Astrocyte of the cerebellum (primary cell): ENCODE measurements at places on chromosomes 7 and 10.

- DNase-seq: no peak
These were observed 63.0 kb downstream of the VOPP1 start for GRCh38 chr7:55509322-55509721.

GRCh38 chr10:122407375-122408125, 33.0 kb downstream of the PLEKHA1 start:
- no peak for DNase-seq

- DNase-seq: no peak
These were observed 121.3 kb downstream of the MPP7 start for GRCh38 chr10:28181478-28182096.

DNA sequence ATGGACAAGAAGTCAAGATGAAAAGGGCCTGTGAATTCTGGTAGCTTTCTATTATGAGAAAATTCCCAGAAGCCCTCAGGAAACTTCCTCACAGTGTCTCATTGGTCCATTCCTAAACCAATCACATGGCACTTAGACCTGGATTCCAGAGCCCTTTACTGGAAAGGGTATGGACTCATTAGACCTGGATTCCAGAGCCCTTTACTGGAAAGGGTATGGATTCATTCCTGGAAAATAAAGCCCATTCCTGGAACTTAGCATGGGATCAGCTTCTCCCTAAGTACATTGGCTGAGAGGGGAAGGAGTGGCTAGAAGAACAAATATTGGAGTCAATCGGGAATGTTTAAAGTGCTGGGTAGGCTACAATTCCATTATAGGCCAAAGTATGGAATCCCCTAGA, 3.7 kb upstream of the CACUL1 start:
- no peak for DNase-seq

DNA sequence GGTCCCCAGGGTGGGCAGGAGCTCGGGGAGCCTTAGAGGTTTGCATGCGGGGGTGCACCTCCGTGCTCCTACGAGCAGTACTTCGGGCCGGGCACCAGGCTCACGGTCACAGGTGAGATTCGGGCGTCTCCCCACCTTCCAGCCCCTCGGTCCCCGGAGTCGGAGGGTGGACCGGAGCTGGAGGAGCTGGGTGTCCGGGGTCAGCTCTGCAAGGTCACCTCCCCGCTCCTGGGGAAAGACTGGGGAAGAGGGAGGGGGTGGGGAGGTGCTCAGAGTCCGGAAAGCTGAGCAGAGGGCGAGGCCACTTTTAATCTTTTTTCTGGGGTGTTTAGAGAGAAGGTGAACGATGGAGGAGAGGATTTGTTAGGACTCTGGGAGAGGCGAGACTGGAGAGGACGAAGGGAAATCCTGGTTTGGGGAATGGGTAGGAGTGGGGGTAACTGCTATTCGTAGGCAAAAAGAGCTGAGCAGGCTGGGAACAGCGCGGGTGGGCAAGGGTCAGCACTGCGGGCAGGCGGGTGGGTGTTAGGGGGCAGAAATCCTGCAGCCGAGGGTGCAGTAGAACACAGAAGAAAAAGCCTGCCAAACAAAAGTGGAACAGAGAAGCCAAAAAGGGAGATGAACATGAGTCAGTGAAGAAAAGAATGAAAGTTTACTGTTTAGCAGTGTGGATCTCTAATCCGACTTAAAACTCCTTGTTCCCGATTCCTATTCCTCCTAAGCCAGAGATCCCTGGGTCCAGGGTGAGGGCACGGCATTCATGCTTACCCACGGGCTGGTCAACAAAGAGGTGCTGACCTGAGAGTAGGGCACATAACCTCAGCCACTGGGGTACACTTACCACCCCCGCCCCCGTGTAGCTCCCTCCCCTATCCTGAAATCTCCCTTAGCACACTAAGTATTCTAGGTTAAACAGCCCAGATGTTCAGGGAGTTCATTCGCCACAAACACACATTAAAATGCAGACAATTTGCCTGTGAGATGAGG, 26.9 kb downstream of the PRSS2 start:
- DNase-seq: no peak

- DNase-seq: no peak
These were observed 6.4 kb downstream of the FEZF1 start for GRCh38 chr7:122298131-122298530.

DNA sequence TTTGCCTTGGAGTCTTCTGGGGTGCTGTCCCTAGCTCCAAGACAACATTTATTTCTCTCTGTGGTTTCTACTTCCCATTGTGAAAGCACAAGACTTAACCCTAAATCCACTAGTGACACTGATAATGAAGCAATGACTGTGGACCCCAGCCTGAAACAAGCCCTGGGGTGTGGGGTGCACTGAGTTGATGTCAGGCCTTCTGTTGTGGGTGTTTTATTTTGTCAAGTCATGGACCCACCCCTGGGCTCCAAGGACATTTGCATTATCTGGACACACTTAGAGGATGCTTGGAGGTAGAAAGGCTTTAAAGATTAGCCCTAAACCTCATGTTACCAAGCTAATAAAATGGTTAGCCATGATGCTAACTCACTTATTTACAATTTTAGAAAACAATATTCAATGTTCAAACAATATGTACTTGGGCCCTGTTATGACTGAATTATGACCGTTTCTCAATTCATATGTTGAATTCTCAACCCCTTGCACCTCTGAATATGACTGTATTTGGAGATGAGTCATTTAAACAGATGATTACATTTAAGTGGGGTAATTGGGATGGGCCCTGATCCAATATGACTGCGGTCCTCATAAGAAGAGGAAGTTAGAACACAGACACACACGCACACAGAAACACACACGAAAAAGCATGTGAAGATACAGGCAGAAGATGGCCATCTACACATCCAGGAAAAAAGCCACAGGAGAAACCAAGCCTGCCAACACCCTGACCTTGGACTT, 137.2 kb upstream of the IGFBP3 start:
- no peak for DNase-seq

- DNase-seq: no peak
These were observed 102.9 kb upstream of the AHR start for GRCh38 chr7:17195576-17195975.

DNA sequence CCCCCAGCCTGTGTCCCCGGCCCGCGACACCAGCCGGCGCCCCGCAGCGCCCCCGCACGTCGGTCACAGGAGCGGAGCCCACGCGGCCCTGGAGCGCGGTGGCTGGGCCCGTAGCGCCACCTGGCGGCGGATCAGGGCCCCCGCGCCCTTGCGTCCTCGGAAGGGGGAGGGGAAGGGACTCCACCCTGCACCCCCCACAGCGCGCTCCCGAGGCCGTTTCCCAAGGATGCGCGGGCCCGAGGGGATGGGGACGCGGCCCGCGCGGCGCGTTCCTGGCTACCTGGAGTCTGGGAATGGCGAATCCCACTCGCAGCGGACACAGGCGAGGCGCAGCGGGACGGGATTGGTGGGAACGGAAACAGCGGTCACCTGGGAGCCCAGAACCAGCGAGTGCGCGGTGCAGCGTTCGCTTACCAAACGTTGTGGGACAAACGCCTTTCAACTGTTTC, 23.8 kb upstream of the MKI67 start:
- DNase-seq: no peak

DNA sequence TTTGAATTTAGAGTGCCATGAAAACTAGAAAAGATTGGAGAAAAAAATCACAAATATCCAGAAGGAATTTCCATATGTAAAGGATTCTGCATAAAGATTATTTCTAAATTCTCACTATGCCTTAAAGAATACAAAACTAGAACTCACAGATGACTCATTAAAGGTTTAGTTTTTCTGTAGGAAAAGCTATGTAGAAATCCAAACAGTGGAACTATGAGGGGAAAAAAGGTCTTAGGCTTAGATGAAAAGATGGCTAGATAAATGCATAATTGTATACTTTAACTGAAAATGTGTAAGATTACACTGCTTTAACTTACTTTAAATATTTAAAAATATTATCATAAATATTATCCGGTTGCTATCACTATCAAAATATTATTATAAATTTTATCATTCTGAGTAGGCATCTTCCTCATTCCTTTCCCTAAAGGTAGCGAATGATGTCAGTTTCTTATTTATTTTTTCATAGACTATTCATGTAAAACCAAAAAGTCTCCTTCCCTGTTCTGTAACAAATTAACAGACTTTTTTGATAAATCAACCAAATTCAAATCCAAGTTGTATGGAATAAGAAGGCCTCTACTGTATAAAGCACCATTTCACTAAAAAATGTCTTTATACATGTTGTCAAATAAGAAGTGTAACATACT, 69.1 kb upstream of the COMTD1 start:
- no peak for DNase-seq

DNA sequence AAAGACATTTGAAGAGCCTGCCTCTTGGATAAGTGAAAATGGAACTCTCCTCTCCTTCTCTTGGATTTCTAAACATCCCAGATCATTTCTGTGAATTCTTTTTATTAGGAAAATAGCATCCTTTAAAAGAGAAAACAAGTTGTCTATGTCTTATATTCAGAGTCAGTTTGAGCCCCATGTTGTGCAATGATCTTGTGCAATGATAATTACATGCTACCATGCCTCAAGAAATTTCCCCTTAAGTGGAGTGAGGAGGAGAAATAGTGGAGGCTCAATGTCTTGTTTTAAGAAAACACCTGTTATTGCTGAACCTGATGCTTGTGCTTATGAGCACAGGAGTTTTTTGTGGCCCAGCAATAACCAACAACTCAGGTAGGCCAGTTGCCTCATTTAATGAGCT, 103.6 kb downstream of the NPSR1 start:
- DNase-seq: no peak

DNA sequence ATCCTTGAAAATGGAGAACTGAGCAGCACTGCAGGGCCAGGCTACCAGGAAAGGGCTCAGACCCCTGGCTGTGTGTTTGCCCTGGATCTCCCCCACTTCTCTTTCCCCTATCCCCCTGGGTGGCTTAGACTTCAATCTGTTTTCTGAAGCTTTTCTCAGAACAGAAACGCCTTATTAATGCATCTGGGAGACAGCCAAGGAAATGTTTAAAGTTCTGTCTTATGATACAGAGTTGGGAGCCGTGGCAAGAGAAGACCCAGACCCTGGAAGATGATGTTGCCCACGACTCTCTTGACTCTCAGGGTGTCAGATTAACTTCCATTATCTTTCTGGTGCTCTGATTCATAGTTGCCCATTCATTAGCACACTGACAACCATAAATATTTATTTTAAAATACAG, 107.1 kb downstream of the EBLN1 start:
- DNase-seq: no peak

GRCh38 chr7:65379318-65379717, 5.7 kb downstream of the ZNF92 start:
- no peak for DNase-seq

DNA sequence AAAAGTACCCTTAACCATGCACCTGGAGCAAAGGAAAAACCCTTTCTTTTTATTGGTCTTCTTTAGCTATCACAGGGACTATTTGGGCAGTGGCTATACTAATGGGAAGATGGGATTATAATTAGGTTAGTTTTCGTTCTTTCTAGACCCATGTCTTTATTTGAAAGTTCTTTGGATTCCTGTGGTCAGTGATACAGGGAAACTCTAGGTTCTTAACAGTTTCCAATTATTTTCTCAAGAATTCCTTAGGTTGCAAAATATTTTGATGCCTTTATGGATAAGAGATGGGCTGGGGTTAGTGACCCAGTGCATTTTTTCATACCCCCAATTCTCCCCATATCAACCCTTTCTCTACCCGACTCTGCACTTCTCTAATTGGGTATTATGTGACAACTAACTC, 49.0 kb downstream of the ADD3 start:
- peak; percentile 44 for DNase-seq

DNA sequence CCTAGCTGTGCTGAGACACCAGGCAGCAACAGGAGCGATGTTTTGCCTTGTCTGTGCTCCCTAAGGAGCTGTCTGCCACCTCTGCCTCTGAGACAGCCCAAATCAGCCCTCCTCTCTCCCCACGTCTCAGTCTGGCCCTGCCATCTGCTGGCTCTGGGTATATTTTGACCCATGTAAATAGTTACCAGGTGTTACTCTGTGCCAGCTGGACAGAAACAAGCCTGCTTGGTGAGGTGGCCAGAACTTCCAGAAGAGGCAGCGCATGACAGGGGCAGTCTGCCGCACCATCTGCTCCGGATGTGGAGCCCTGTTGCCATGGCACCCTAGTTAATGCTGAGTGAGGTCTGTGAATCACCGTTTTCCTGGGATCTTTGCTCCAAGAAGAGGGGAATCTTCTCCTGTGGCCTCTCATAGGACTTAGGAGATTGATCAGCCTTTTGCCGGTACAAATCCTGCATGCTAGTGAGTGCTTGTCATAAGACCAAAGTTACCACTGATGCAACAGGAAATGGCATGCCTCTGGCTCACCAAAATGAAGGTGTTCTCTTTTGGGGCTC, 31.8 kb downstream of the GSTO2 start:
- DNase-seq: peak; percentile 86

- peak; percentile 82 for DNase-seq
These were observed 35.5 kb downstream of the GPRIN2 start for GRCh38 chr10:46520941-46521340.

DNA sequence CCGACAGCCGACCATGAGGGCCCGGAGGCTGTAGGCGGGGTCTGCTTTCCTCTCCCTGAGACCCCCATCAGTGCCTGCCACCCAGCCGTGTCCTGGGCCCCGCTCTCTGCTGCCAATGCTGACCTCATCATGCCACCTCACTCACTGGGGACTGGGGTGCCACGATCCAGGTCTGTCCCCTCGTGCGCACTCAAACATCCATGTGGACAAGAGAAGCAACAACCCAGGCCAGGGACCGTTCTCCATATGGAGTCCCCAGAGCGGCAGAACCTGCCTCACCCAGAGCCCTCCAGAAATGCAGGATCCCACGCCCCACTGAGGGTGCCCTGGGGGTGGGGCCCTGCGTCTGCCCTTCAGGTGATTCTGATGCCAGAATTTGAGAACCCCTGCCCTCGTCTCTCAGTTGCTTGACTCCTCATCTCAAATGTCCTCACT, 210.0 kb upstream of the PPP2R2D start:
- DNase-seq: no peak

DNA sequence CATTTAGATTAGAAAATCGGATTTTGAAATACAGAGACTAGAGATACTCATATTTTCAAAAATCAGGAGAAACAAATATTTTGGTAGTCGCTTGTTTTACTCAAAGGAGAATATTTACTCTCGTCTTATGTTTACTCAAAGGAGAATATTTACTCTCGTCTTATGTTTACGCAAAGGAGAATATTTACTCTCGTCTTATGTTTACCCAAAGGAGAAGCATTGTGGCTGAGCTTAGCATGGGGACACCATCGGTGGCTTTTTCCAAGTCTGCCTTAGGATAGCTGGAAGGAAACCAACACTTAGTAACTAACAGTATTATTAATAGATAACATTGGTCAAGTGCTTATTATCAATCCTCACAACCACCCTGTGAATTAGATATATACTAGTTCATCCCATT, 71.8 kb downstream of the SNX10 start:
- DNase-seq: no peak

- no peak for DNase-seq
These were observed 114.7 kb upstream of the PPP1R3A start for GRCh38 chr7:114033475-114033874.

DNA sequence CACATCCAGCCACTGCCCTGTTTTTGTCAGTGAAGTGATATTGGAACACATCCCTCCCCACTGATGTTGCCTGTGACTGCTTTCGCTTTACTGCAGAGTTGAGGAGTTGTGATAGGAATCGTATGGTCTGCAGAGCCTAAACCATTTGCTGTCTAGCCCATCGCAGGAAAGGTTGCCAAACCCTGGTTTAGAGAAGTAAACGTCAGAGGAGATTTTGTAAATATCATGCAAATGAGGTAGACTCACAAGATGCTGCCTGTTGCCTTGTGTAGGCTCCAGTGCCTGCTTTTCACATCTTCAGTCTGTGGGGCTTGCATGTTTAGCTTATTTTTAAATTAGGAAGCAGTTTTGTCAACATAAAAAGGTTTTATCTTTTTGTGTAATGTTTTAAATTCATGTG, 107.1 kb downstream of the TRRAP start:
- DNase-seq: no peak
